ENCODE measurements at places on chromosomes 3 and 15. TPM values are rescaled to one million over a fixed set of nuclear protein-coding genes. Genes with fewer than 3 reads are reported as not detected.

Gene C3orf52
- 14.5 TPM for total RNA-seq

Gene RPL32
- total RNA-seq = 1,047 TPM

Gene GOLGA8O
- total RNA-seq = not detected

Gene GAP43
- not detected for total RNA-seq

Gene PLA2G4E
- not detected for total RNA-seq

Gene LTK
- 0.05 TPM for total RNA-seq

Gene CPNE9
- not detected for total RNA-seq

Gene KCNAB1
- total RNA-seq = not detected

Gene RPL39L
- total RNA-seq = not detected

Measured in HT-29 (cell line).